ENCODE measurements at places on chromosomes 11 and 22.

- peak; percentile 88 for DNase-seq
Measured at GRCh38 chr11:18063125-18063524, 17.1 kb upstream of the TPH1 start.

GRCh38 chr22:40051322-40051721 is 56.6 kb downstream of the FAM83F start:
- no peak for DNase-seq

- DNase-seq = peak; percentile 66
Measured at GRCh38 chr11:120236169-120237107, 3.5 kb upstream of the POU2F3 start.

DNA sequence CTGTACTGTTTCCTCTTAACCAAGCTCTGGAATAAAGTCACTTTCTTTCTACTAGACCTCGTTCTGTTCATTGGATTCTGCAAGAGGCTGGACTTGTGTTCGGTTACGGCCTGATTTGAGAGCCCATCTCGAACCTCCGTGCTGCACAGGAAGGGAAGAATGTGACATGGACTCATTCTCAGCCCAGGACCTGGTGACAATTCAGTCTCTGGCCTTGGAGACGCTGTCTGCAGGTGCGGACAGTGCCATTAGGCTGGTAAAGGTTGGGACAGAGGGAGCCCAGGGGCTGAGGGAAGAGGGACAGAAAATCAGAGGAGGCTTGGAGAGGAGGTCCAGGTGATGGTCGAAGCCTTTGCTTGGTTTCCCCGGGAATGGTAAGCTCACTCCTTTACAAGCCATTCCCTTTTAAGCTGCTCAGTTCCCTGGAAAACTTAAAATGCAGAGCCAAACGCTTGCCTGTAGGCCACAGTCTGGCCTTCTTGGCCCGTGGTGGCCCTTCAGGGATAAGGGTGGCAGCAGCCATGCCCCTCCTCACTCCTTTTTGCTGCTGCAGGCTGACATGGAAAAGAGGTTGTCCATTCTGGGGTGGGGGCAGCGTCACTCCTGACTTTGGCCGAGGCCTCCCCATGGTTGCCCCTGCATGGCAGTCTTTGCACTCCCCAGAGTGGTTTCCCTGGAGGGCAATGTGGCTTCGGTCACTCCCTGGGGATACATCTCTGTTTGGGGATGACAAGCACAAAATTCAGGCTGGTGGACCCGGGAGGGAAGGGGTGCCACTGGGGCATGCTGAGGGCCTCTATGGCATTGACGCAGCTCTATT is 52.3 kb downstream of the SHISAL1 start:
- no peak for DNase-seq

- no peak for DNase-seq
Measured at GRCh38 chr11:2464451-2465165, 19.8 kb downstream of the KCNQ1 start.

Measured in HT-29 (cell line).